ENCODE measurements at places on chromosomes 16 and 17.
A peak's percentile ranks its signal among the peaks of the same experiment; 100 is the strongest.

DNA sequence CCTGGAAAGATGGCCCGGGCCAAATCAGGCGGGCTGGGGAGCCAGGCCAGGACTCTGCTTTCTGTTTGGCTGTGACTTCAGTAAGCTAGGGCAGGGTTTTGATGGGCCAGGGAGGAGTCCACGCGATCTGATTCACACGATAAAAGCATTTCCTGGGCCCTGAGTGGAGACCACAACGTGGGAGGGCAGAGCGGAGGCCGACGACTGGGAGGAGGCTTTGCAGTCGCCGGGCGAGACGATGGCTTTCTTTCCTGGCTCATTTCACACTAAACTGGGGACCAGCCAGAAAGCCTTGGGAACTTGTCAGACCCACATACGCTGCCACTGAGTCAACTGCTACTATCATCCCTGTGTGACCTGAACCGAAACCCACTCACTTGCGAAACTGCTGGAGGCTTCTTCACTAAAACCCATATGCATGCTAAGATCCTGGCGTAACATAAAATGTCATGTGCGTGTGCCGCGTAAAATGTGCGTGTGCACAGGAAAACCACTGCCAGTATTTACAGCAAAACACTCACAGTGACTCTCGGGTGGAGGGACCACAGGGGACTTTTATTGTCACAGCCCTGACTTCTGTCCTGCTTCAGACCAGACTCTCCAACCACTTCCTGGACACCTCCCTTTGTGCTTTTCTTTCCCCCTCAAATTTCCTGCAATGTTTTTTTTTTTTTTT lies 14.2 kb upstream of the RHBDF2 start:
- no peak for DNase-seq

GRCh38 chr16:77877712-77878347 lies 89.5 kb downstream of the VAT1L start:
- peak; percentile 10 for DNase-seq

GRCh38 chr16:69283851-69284250 lies 27.3 kb upstream of the VPS4A start:
- DNase-seq, result no peak

- DNase-seq, result no peak
Observed at GRCh38 chr16:56505181-56505580, 14.6 kb downstream of the BBS2 start.

DNA sequence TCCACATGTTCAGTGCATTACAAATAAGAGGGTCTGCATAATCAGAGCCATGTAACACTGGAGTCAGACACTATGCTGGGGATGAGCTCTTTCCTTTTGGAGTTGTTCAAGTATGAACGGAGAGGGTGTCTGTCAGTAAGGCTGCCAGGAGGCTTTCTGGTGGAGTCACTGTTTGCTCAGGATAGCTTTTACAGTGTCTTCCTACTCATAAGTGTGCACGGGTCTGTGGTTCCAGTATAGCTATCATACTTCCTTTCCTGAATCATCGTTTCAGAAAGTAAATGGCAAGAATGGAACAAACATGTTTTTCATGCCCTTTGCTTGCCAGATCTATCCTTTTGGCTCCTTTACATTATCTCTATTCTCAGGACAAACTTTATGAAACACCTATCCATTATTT lies 152.7 kb upstream of the CDH11 start:
- DNase-seq, result no peak

DNA sequence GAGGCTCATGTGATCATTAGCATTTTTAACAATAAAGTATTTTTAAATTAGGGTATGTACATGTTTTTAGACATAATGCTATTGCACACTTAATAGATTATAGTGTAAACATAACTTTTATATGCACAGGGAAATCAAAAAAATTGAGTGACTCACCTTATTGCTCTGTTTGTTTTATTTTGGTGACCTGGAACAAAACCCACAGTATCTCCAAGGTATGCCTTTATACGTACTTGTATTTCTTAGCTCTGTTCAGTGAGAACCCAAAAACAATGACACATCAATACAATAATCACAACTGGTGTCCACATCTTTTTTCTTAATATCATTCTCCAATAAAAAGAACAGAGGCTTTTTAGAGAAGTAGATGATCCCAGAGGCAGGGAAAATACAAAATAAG lies 112.2 kb downstream of the CYB561 start:
- DNase-seq, result no peak

- DNase-seq, result no peak
Observed at GRCh38 chr16:67800338-67800926, 5.9 kb downstream of the RANBP10 start.

GRCh38 chr17:28366605-28367004 lies 1.6 kb upstream of the SEBOX start:
- DNase-seq, result no peak

- no peak for DNase-seq
Observed at GRCh38 chr16:77574867-77575624, 140.2 kb upstream of the ADAMTS18 start.

GRCh38 chr16:1048442-1049112 lies 24.0 kb upstream of the SSTR5 start:
- no peak for DNase-seq

DNA sequence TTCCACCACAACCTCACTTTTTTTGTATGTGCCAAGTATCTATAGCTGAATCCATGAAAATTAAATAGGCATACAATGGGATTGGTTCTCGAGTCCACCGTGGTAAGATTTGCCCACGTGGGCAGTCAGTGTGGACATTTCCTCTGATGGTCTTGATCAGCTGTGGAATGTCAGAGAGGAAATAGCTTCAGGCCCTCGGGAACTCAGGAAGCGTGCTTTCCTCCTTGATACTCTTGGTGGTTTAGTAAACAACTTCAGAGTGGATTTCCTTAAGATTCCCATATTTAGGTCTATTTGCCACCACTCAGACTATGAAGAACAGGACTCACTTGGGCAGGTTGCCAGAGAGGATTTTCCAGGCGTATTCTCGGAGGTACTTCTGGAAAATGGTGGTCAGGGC lies 152.5 kb downstream of the VPS53 start:
- no peak for DNase-seq

GRCh38 chr17:65694601-65695000 lies 133.2 kb upstream of the AXIN2 start:
- no peak for DNase-seq

DNA sequence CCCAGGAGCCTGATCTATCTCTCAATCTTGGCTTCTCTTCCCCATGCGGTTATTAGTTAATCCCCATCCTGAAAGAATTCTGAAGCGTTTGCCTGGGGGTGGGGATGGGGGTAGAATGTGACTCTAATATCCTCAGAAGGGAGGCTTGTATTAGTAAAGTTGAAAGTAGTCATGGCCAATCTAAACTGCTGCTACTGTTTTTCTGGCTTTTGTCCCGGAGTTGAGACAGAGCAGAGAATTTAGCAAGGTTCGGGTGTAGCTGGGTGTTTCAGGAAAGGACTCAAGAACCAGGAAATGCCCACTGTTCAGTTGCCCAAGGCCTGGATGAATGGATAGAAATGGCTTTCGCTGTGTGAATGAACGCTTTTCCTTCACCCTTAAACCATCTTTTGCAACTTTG lies 17.6 kb upstream of the ITGAM start:
- DNase-seq, result no peak

DNA sequence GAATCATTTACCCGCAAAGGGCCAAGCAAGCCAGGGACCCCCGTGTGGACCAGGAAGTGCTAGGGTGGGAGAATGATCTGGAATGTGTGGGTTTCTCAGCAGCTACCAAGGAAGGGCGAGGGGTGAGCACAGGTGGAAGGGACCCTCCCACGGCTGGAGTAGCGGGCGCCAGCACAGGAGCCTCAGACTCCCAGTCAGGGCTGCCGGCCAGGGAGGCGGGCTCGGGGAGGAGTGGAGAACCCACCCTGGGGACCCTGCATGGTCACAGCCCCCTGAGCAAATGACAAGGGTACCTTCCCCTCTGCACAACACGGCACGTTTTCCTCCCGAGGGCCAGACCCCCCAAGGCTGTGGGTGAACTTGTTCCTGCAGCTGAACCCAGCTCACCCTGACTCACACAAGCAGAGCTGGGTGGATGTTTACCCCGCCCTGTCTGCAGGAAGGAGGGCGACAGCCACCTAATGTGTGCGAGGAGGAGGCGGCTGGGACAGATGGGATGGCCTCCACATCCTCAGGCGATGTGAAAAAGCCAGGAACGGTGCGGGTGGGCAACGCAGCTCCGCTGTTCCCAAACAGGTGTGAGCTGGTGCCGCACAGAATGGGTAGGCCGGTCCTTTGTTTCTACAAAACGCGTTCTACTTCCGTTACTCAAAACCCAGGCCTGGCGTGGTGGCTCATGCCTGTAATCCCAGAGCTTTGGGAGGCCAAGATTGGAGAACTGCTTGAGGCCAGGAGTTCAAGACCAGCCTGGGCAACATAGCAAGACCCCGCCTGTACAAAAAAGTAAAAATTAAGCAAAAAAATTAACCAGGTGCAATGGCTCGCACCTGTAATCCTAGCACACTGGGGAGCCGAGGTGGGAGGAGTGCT lies 6.2 kb downstream of the ECI1 start:
- no peak for DNase-seq

GRCh38 chr17:76164331-76164730 lies 23.3 kb upstream of the FOXJ1 start:
- DNase-seq, result no peak

- DNase-seq, result no peak
Observed at GRCh38 chr16:67543036-67543435, 14.4 kb downstream of the RIPOR1 start.

- DNase-seq, result no peak
Observed at GRCh38 chr17:68011199-68011665, 15.0 kb upstream of the C17orf58 start.

DNA sequence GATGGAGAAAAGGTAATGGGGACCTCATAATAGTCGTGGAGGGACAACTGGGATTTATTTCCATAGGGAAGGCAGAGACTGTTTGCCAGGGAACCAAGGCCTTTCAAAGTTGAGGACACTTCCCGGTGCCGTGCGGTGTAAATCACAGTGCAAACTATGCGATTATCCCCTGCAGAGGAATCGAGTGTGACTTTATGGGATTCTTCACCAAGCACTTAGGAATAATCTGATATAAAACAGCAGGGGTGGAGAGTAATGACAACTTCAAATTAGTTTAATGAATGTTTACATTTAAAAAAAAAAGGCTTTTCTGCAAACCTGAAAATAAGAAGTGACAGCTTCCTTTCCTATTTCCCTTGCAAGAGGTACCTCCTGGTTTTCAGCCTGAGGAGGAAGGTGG lies 538.2 kb downstream of the MAF start:
- no peak for DNase-seq

- DNase-seq, result no peak
Observed at GRCh38 chr17:82152556-82153294, 54.7 kb upstream of the FASN start.

DNA sequence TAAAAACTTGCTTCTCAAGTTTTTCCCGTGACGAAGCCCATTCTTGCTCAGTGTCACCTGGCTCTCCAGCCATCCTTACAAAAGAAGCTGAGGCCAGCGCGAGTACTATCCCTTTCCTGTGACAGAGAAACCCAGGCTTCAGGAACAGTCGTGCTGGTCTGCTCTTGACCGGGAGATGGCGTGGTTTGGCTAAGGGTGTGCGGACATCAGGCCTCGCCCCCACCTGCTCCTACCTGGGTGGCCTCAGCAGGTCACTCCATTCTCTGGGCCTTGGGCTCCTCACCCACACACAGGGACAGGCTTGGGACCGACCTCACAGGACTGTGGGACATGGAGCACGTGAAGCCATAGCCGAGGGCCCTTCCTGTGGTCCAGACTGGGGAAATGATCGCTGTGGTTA lies 75.2 kb upstream of the CIBAR2 start:
- DNase-seq, result no peak

GRCh38 chr17:15657868-15658267 lies 26.2 kb downstream of the TRIM16 start:
- no peak for DNase-seq

DNA sequence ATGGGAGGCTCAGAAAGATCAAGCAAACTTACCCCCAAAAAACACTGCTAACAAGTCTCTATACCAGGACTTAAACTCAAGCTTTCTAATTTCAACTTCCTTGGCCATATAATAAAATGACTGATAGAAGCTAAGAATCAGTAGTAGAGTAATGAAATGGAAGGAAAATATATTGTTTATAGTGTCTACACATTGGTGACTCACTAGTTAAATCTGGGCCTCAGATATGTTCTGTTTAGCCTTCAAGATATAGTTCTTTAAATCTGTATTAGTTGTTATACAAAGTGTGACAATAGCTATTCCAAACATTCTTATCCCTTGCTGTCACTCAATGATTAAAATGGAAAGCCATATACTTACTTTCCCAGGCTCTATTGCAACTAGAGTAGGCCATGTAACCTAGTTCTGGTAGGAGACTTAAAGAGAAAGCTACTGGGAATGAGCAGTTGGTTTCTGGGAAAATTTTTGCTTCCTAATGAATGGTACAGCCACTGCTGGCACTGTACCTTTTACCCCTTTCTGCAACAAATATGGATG lies 18.3 kb downstream of the SSH2 start:
- no peak for DNase-seq

- DNase-seq, result no peak
Observed at GRCh38 chr16:4529085-4530060, 9.2 kb downstream of the CDIP1 start.

DNA sequence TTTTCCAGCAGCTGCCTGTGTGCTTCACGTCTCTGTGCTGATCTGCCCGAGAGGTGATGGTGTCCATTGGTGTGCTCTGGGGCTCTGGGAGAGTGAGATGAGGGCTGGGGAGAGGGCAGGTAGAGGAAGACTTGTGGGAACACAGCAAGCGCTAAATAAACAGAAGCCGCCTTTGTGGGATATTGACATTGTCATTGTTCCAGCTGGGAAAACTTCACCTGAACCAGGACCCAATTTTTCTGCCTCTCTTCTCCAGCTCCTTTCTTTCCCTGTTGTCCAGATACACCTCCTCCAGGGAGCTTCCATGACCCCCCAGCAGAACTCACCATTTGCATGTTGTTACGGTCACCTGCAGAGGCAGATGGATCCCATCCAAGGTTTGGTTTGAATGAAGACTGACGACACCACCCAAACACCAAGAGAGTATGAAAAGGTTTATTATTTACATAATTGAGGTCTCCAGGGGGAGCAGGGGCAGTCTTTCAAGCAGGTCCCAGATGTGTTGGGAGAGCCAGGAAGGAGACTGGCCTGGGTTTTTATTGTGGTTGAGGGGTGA lies 3.6 kb upstream of the ITGA3 start:
- DNase-seq, result no peak

DNA sequence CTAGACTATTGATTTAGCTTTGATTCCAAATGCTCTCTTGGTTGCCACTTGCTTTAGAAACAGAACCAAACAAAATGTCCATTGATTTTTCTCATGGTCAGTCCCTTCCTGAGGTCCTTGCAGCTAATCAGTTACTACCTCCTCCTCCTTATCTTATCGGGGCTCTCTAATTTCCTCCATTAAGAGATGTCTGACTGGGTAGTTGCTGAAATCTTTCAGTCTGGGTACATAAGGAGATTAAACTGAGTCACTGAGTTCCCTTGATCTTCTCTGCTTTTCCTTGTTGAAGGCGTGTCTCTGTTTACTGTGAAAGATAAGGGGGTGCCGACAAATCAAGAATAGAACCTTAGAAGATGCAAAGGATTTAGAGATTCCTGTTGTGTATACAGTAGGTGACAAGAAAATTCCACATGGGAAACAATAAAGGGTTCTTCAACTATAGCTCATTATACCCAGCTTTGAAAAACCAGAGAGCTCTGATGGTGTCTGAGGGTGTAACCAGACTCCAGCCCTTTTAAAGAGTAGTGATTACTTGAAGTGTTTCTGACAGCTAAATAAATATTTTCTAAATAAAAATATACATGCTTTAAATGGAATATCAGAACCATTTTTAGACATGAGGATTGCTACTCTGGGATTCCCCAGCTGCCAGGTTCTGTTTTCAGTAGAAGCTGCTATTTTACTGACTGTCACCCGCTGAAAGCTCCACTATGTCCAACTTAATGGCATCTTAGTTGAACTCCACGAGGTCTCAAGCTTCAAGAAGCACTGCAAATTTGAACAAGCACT lies 791.3 kb upstream of the SOX9 start:
- no peak for DNase-seq

- DNase-seq, result no peak
Observed at GRCh38 chr16:1557074-1557473, 23.6 kb downstream of the TMEM204 start.
